ENCODE measurements at places on chromosomes 3 and 15.

GRCh38 chr3:177379045-177379444 lies 181.8 kb upstream of the TBL1XR1 start:
- no peak for DNase-seq

DNA sequence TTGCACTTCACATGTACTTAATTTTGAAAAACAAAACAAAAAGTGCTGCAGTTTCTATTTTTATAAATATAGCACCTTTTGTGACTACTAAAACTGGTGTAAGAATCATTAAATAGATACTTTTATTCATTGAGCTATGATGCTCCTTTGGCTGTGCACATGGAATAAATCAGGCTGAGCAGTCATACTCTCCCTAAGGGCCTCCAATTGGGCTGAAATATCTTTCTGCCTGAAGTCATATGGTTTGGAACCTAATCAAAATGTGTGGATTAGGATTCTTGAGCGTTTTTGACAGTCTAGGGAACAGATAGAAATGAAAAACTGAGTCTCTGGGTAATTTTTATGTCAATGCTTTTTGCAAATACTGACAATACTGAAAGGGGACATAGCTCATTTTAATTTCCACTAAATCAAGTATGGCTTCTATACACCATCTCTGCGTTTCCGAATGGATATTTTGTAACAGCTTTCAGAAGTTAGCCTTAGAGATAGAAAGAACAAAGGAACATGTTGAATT lies 392.2 kb upstream of the ROBO1 start:
- peak; percentile 8 for DNase-seq

GRCh38 chr15:89299896-89300295 lies 34.7 kb downstream of the POLG start:
- DNase-seq: peak; percentile 4

GRCh38 chr3:120909602-120909878 lies 1.5 kb downstream of the STXBP5L start:
- no peak for DNase-seq

DNA sequence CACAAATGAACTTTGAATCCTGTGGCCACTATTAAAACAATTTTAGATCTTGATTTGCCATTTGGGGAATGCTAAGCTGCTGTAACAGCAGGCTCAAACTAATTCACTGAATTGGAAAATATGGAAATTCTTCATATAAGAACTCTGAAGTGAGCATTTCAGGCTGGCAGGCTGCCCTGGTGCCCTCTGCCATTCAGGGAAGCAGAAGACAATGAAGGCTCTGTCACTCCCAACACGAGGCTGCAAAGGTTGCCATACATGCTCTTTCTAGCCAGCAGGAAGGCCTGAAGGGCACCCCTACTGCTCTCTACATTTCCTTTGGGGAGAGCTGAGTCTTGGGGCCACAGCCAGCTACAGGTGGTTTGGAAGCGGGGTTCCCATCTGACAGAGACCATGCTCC lies 88.0 kb downstream of the GABRG3 start:
- DNase-seq: no peak

- no peak for DNase-seq
Observed at GRCh38 chr3:8464668-8465067, 37.0 kb upstream of the LMCD1 start.

DNA sequence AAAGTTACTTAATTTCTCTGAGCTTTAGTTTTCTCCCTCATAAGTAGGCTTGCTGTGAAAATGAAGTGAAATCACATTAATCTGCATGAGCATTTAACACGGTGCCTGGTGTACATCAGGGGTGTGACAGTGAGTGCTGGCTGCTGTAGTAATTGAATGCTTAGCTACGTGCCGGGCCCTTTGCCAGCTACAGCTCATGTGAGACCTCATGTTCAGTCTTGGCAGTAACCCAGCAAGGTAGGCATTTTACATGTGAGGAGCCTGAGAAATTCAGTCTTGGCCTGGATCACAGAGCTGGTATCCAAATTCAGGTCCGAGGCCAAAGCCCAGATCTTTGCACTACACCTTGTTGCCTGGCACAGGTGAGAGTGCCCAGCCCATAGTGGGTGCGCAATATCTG lies 9.1 kb downstream of the GHRL start:
- DNase-seq: no peak

- no peak for DNase-seq
Observed at GRCh38 chr3:18424213-18424728, 868 bp downstream of the SATB1 start.

DNA sequence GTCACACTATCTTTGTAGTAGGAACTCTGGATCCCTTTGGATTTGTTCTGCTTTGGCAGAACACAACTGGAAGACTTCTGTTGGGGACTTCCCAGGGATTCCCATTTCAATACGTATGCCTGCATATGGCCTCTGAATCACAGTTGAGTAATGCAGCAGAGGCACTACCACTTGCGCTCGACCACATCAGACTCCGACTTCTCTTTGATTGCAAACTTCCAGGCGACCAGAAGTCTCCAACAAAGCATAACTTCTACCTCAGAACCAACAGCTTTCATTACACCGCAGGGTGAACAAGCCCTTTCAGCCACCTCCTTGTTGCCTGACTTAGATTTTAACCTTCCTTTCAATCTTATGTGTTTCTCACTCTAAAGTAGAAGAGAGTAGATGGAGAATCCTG lies 924.4 kb downstream of the IGSF11 start:
- no peak for DNase-seq

DNA sequence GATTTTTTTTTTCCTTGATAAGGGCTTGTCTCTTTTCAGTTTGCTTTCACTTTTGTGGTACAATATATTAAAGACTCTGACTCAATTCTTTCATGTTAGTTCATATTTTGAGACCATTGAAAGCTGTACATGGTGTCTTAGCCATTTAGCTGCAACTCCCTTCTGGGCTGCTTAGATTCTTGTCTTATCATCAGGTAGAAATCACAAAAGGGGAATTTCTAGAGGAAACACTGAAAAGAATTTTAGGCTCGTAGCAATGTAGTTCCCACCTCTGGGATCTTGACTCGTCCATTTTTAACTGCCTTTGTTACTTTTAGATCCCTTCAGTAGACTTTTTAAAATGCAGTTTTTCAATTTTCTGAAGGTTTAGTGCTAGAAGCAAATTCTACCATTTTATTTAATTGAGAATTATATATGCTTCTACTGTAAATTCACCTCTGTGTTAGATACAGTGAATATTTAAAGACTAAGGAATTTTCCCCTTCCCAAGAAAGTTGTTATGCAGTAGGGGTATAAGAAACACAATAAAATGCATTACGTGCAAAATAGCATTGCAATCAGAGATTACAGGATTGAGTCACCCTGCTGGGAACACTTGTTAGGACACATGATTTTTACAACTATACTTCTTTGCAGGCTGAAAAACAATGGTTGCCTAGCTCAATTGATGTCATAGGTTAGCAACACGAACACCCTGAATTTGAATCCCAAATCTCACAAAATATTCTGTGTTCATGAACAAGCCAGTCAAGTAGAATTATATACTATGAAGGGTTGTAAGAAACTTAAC lies 772.7 kb downstream of the PDCD6IP start:
- DNase-seq: no peak

DNA sequence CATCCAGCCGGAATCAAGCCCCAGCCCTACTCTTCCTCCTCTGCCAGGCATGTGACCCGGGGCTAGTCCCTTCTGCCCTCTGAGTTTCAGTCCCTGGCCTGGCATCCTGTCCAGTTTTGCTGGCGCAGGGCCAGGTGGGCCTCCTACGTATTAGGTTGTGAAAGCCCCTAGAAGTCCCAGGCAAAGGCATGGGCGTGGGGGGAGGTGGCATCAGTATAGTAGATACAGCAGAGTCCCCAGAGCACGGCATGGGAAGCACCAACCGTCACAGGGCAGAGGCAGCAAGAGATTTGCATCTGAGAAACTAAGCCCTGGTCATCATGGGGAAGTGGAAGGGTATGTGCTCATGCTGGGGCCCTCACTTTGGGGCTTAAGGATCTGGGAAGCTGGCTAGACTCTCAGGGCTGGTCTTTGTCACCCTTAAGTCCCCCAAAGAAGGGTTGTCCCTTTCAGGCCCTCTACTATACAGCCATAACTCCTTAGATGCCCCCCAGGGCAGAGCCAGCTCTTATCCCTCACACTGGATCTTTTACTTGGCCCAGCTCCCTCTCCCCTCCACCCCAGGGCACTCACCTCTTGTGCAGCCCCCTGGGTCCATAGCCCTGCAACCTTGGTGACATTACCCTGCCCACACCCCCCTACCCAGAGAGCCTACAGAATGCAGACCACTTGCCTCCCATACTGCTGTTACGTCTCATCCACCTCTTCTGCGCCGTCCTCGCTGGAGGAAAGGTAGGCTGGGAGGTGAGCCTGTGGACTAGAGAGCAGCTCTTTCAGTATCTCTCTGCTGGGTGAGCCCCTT lies 11.3 kb downstream of the NBEAL2 start:
- no peak for DNase-seq

DNA sequence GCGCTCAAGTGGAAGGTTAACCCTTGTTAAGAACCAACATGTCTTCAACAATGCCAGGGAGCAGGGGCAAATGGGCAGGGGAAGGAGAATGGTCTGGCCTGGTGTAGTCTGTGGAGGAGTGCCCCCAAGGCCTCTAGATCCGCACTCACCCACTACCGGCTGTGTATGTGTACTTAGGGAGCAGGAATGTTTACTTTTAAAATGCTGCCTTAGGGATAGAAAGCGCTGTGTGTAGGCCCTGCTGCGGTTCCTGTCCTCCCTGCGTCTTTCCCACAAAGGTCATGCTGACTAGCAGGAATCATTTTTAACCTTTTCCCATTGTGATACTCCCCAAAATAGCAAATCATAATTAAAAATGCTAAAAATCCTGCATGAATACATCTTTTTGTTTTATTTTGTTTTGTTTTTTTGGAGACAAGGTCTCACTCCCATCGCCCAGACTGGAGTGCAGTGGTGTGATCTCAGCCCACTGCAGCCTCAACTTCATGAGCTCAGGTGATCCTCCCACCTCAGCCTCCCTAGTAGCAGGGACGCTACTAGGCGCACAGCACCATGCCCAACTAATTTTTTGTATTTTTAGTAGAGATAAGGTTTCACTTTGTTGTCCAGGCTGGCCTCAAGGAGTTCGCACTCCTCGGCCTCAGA lies 35.9 kb upstream of the CEMIP start:
- no peak for DNase-seq

- no peak for DNase-seq
Observed at GRCh38 chr3:104368760-104369159, 997.9 kb upstream of the ALCAM start.

GRCh38 chr15:92569778-92570177 lies 85.8 kb downstream of the FAM174B start:
- no peak for DNase-seq

- DNase-seq: no peak
Observed at GRCh38 chr15:62126364-62126763, 38.7 kb downstream of the C2CD4B start.

DNA sequence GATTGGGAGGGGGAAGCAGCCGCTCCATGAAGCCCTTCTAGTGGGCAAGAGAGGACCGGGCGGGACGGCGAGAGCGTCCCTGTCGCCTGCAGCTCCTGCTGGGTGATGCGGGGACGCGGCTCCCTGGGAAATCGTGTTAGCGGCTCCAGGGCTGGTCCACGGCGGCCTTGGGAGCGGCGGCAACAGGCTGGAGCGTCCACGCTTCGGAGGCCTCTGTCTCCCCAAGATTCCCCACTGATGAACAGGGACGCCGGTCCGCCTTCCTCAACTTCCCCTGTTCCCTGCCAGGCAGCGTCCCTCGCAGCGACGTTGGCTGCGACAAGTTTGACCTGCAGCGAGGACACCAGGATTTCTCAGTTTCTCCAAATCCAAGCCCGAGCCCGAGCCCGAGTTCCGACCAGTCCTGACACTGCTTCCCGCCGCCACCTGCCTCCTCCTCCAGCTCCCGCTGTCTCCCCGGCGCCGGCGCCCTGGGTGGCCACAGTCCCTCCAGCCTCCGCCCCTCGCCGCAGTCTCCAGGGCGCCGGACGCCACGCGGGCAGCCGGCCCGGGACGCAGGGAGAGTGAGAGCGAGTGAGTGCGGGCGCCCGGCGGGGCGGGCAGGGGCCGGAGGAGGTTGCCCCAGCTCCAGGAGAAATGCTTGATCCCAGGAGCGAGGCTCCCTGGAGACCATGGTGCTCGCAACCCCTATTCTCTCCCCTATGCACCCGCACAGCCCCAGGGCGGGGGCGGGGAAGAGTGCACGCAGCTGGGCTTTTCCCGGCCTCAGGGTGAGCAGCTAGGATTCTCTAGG lies 78.1 kb upstream of the RNF7 start:
- DNase-seq: no peak

- no peak for DNase-seq
Observed at GRCh38 chr3:127680798-127681221, 8.1 kb downstream of the ABTB1 start.

- DNase-seq: no peak
Observed at GRCh38 chr3:5296362-5296761, 108.9 kb downstream of the EDEM1 start.

GRCh38 chr3:36900474-36901443 lies 44.1 kb downstream of the TRANK1 start:
- DNase-seq: no peak

DNA sequence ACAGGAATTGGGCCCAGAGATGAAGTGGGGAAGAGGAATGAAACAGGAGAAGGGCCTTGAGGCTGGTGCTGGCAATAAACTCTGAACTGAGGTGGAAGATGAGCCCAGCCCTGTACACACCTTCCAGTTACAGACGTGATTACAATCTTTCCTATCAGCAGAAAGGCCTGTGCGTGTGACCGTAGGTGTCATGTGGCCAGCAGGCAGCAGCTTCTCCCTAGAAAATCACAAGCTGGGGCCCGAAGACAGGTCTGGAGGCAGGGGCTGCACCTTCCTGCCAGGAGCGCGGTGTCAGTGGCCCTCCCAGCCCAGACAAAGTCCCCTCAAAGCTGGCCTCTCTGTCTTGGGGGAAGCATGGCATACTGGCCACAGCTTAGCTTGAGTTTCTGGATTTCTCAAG lies 16.7 kb upstream of the PIGZ start:
- no peak for DNase-seq

- no peak for DNase-seq
Observed at GRCh38 chr3:188335656-188336055, 181.7 kb downstream of the LPP start.

DNA sequence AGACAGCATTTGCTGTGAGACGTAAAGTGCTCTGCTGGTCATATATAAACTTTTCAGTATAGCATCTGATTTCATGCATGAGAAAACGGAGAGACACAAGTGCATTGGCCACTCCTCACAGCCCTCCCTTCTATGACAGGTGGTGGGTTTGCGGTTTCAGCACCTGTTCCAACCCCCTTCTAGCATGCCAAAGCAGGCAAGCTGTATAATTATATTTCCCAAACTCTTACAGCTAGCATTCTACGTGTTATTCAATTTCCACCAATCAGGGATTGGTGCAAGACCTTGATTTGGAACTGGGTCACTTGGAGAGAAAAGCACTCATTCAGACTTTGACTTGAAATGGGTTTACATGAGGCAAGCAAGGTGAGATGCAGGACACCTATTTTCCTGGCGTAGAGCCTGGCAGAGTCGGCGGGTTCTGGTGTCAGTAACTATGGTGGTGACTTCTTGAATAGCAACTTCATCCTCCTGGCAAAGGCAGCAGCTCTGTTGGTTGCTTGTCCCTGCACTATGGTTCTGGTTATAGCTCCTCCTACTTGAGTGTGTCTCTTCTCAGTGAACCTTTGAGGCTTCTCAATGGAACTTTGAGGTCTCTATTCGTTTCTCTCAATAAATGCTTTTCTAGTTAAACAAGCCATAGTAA lies 356.5 kb downstream of the TBL1XR1 start:
- DNase-seq: no peak

GRCh38 chr3:105166893-105167292 lies 199.8 kb upstream of the ALCAM start:
- DNase-seq: peak; percentile 19
